WTC11 (cell line): ENCODE measurements at places on chromosomes 11 and 22.

- H3K4me3 ChIP-seq: no peak overlapping the region
- no peaks in the 10 kb centered on the region for H3K4me1 ChIP-seq
- H3K36me3 ChIP-seq: peaks cover 15% of the 10 kb centered on the region
- no peaks in the 10 kb centered on the region for H3K27me3 ChIP-seq
- no peak overlapping the region for H3K27ac ChIP-seq
These were observed 39.6 kb downstream of the BTBD10 start for GRCh38 chr11:13423372-13423771.

DNA sequence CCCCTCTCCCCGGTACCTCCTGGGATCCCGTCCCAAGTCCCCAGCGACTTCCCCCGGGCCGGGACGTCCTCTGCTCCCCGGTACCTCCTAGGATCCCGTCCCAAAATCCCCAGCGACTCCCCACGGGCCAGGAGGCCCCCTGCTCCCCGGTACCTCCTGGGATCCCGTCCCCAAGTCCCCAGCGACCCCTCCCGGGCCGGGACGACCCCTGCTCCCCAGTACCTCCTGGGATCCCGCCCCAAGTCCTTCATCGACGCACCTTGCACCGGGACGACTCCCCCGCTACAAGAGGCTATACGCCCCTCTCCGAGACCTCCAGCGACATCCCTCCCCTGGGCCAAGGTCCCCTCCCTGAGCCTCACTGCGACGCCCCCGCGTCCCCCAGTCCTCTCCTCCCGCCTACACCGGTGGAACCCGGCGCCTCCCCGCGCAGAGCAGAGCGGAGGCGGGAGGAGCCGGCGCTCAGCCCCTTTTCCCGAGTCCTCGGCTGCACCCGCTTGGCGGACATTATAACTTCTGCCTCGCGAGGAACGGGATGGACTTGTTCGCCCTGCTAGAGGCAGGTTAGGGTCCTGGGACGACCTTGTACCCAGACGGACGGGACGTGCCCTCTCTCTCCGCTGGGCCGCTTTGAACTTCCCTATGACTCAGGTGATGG, 912 bp downstream of the KREMEN1 start:
- peak; percentile 73 for DNase-seq
- H3K27ac ChIP-seq: no peak overlapping the region
- H3K36me3 ChIP-seq: no peaks in the 10 kb centered on the region
- H3K4me3 ChIP-seq: peak overlapping the region; percentile 74
- peaks cover 21% of the 10 kb centered on the region for H3K4me1 ChIP-seq

DNA sequence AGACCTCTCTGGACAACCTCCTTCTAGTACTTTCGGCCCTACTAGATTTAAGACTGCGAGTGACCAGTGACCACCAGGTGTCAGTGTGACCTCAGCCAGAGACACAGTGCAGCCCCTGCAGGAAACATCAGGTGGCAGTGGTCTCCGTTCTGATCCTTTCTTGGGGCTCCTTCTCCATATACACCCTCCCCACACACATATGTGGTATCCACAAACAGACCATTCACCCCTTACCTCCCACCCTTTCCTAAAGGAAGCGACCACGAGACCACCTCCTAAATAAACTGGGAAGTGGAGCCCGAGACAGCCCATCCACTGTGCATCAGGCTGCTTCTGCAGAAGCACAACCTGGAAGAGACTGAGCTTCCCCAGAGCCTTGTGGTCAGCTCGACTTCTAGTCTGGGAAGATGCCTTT, 38.5 kb upstream of the CYP2D6 start:
- H3K36me3 ChIP-seq: peaks cover 10% of the 10 kb centered on the region; the same call in 1 of the 2 replicates
- 0 out of 2 replicates have a peak overlapping the region, but pooled peaks have one; percentile 47 for H3K27ac ChIP-seq
- no peak overlapping the region for H3K4me3 ChIP-seq
- no peaks in the 10 kb centered on the region for H3K27me3 ChIP-seq

DNA sequence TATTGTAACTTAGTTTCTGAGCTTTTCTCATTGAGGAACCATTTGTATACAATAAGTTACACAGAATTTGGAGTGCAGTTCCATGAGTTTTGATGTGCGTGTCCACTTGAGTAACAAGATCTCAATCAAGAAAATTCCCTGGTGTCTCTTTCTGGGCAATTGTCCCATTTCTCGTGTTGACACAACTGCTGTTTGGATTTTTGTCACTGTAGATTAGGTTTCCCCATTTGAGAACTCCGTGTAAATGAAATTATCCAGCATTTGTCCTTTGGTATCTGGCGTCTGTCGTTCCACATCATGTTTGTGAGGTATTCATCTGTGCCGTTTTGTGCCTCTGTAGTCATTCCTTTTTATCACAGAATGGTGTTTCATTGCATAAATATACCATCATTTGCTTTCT, 547.0 kb downstream of the TBC1D22A start:
- H3K36me3 ChIP-seq: no peaks in the 10 kb centered on the region; the same call in 1 of the 2 replicates
- no peak overlapping the region for H3K27ac ChIP-seq
- H3K4me3 ChIP-seq: no peak overlapping the region
- no peak for DNase-seq
- H3K4me1 ChIP-seq: no peaks in the 10 kb centered on the region

DNA sequence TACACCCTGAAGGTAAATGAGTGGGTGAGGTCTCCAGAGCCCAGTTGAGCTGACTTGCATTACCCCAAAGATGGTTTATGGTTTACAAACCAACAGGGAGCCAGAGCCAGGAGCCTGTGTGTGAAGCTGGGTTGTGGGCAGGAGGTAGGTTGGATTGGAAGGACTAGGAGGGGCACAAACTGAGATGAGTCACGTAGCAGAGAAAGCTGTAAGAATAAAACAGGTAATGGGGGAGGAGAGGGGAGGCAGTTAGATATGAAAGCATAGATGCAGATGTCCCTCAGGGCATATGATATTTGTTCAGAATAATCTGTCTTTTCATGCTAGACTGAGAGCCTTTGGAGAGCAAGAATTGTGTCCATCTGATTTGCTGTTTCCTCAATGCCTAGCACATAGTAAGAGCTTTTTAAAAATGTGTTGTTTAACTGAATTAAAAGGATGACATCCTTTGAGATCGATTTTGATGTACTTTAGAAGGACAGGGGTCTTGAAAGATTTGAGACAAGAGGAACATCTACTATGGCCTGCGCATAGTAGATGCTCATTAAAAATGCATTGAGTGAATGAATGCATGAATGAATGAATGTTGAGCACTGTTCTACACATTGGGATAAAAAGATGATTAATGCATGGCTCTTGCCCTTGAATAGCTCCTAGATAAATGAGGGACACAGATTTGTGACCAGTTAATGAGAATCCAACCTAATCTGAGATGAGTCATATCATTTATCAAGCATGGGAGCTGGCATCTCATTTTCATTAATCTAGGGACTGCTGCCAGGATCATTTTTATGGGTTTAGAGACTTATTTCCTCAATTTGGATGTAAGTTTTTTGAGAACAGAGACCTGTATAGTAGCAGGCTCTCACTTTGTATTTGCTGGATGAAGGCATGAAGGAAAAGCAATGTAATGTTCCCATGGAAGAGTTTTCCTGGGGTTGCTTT, 175.8 kb upstream of the BDNF start:
- no peaks in the 10 kb centered on the region for H3K36me3 ChIP-seq
- H3K4me3 ChIP-seq: no peak overlapping the region
- no peak for DNase-seq
- H3K27me3 ChIP-seq: peaks cover 3% of the 10 kb centered on the region
